ENCODE measurements at places on chromosomes 11 and 22. TPM values are rescaled to one million over a fixed set of nuclear protein-coding genes. Genes with fewer than 3 reads are reported as not detected.

The KRTAP5-8 gene
- not detected for total RNA-seq

The USH1C gene
- total RNA-seq: not detected

The OR10G4 gene
- not detected for total RNA-seq

The ZNF280B gene
- 1.9 TPM for total RNA-seq

The SNX19 gene
- total RNA-seq: 90.0 TPM

The GLB1L2 gene
- under 0.01 TPM for total RNA-seq

The RPS13 gene
- 1,189 TPM for total RNA-seq

The RASSF10 gene
- total RNA-seq: not detected

The AP1B1 gene
- total RNA-seq: 70.8 TPM

The ARHGAP8 gene
- total RNA-seq: 0.18 TPM

The MCHR1 gene
- total RNA-seq: 1.7 TPM

The TPBGL gene
- not detected for total RNA-seq

The ARHGEF12 gene
- 131 TPM for total RNA-seq

The OTOG gene
- not detected for total RNA-seq

The THY1 gene
- total RNA-seq: 703 TPM

The LRRC32 gene
- 5.2 TPM for total RNA-seq

The HBG2 gene
- total RNA-seq: not detected

The OR5AL1 gene
- not detected for total RNA-seq

The DDIAS gene
- 15.8 TPM for total RNA-seq
